ENCODE measurements at places on chromosomes 6 and 20.

- peak; percentile 86 for DNase-seq
Observed at GRCh38 chr6:150169609-150170008, 26.8 kb downstream of the PPP1R14C start.

DNA sequence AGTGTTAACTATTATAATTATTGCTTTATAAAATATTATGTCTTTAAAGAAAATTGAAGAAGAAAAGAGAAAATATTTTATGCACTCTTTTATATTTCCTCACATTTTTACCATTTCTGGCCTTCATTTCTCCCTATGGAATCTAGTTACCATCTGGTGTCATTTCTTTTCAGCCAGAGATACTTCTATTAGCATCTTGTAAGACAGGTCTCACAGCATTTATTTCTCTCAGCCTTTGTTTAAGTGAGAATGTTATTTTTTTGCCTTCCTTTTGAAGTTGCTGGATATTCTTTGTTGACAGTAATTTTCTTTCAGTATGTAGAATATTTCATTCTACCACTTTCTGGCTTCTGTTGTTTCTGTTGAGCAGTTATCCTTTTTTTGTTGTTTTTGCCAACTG is 652.1 kb upstream of the CITED2 start:
- no peak for DNase-seq

GRCh38 chr6:157557559-157557958 is 176.6 kb downstream of the ZDHHC14 start:
- DNase-seq: no peak

DNA sequence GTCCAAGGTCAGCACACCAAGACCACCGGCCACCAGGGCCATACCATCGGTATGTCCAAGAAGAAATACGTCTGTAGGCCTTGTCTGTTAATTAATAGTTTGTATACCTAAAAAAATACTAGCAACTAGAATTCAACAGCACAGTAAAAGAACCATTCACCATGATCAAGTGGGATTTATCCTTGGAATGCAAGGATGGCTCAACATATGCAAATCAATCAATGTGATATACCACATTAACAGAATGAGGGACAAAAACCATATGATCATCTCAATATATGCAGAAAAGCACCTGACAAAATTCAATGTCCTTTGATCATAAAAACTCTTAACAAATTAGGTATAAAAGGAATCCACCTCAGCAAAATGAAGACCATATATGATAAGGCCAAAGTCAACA is 24.4 kb downstream of the RPP40 start:
- no peak for DNase-seq

DNA sequence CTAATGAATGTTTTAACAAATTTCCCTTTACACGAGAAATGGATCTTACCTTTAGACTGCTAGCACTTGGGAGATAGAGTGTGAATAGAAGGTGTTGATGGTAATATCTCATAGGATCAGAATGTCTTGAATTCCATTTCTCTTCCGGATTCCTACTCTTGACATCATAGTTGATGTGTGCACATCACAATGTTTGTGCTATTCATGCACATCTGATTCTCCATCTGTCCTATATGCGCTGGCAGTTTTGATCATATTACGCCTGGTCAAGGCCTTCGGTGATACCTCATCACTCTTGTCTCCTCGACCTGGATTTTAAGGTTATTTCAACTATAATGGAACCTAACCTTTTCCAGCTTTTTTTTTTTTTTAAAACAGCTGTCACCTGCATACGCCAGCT is 16.8 kb upstream of the ACAT2 start:
- DNase-seq: no peak

- no peak for DNase-seq
Observed at GRCh38 chr6:134619789-134620188, 301.9 kb upstream of the SGK1 start.

Data from activated CD4-positive, alpha-beta T cell treated with anti-CD3 and anti-CD28 coated beads, Interleukin-2, Interleukin-4, amounts not matched to agents 100 ng/mL and 50 ng/mL, durations not matched to agents 16 hours and 8 hours (primary cell).